ENCODE measurements at places on chromosomes 1 and 21.

- no peak for DNase-seq
Observed at GRCh38 chr1:228001738-228002535, 4.9 kb upstream of the WNT3A start.

GRCh38 chr1:245673881-245674414 lies 519.2 kb downstream of the KIF26B start:
- peak; percentile 25 for DNase-seq

GRCh38 chr1:59081795-59082194 lies 215.1 kb upstream of the FGGY start:
- peak; percentile 40 for DNase-seq

DNA sequence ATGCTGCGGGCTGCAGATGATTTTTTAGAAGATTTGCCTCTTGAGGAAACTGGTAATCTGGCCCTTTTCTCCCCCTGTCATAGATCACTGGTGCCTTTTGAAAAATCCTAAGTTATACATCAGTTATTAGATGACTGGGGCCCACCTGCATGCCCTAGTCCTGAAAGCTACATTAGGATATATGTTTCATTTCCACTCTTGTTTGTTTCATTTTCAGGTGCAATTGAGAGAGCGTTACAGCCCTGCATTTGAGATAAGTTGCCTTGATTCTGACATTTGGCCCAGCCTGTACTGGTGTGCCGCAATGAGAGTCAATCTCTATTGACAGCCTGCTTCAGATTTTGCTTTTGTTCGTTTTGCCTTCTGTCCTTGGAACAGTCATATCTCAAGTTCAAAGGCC lies 8.1 kb upstream of the IFI44 start:
- DNase-seq: no peak

- peak; percentile 19 for DNase-seq
Observed at GRCh38 chr1:200971955-200972711, 51.4 kb downstream of the KIF21B start.

DNA sequence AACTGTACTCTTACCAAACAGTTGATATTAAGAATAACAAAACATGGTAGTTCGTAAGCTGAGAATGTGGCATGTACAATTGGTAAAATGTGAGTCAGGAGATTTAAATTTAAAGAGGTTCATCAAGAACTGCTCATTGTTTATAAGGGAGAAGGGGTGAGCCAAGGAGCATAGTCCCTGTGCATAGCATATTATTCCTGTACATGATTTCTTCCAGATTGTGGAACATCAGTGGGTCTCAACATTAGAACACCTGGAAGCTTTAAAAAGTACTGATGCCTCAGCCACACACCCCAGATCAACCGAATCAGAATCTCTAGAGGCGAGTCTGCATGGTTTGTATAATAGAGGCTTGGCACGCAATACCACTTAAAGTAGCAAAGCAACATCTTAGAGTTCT lies 56.1 kb downstream of the KCTD3 start:
- DNase-seq: no peak

DNA sequence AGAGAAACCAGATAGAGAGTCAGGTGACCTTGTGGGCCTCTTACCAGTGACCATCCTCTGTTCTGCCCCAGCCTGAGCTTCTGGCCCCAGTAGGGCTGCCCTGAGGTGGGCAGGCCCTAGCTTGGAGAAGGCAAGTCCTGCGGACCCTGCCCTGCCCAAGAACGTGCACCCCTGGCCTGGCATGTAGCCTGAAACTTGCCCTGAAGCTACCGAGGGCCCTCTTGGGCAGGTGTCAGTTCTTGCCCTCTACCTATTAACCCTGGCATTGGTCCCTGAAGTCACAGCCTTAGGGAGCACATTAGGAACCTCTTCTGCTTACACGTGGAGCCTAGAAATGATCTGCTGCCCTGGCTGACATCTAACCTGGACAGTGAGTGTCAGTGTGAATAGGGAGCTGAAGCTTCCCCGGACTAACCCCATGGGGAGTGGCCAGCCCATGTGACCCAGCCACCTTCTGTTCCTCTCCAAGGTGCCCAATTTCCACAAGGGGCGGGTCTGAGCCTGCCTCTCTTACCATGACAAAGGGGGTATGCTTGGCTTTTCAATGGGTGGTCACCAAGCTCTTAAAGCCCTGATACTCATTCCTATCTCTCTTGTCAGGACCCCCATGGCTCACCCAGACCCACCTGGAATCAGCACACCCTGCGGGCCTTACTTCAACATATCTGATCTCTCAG lies 163.0 kb downstream of the ZSCAN20 start:
- DNase-seq: no peak

All from bronchial epithelial cell (primary cell).